ENCODE measurements at places on chromosomes 7 and 10.
A peak's percentile ranks its signal among the peaks of the same experiment; 100 is the strongest.

GRCh38 chr7:92716825-92717580 lies 119.4 kb downstream of the CDK6 start:
- no peak for DNase-seq

- no peak for DNase-seq
Observed at GRCh38 chr10:110827875-110828274, 43.9 kb upstream of the PDCD4 start.

GRCh38 chr7:93836116-93836515 lies 54.4 kb downstream of the TFPI2 start:
- no peak for DNase-seq

GRCh38 chr10:2981361-2981801 lies 86.0 kb upstream of the PFKP start:
- DNase-seq = no peak

DNA sequence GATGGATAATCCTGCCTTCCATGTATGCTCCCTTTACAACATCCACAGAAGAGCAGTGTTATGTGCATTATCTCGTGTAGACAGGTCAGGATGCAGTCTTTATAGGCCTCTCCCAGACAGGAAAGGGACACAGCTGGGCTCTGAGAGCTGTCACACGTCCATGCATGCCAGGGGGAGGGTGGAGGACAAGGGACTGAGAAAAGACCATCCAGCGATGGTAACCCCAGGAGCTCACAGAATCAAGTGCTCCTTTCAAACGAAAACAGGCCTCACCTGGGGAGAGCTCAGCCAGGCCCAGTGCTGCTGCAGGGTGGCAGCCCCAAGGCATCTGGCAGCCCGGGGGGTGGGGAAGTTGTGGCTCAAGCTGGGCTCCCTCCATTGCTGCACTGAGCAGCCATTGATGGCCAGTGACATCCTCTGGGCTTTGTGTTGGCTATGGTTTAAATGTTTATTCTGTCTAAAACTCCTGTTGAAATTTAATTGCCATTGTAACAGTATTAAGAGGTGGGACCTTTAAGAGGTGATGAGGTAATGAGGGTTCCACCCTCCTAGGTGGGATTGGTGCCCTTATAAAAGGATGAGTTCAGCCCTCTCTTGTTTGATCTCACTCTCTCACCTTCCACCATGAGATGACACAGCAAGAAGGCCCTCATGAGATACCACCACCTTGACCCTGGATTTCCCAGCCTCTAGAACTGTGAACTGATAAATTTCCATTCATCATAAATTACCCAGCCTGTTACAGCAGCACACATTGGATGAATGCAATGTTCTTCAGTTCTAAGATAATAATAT lies 15.7 kb downstream of the JCAD start:
- no peak for DNase-seq

DNA sequence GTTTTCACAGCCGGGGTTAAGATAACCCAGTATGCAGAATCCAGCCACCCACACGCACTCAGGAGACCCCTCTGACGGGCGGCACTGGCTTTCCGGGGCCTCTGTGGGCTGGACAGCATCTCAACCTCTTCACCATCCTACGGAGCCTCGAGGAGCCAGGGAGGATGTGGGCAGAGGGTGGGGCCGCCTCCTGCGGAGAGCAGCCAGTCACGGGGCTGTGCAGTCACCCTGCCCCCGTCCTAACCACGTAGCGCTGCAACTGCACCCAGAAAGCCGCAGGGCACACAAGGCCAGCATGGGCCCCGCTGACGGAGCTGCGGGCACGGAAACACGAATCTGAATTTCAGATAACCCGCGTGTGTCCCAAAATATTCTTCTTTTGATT lies 270.3 kb downstream of the ELFN1 start:
- DNase-seq = peak; percentile 93

GRCh38 chr10:55822096-55822495 lies 539.0 kb downstream of the ZWINT start:
- no peak for DNase-seq

GRCh38 chr10:119370111-119370741 lies 162.9 kb downstream of the GRK5 start:
- DNase-seq = no peak

GRCh38 chr7:158445421-158446175 lies 142.0 kb downstream of the PTPRN2 start:
- no peak for DNase-seq

DNA sequence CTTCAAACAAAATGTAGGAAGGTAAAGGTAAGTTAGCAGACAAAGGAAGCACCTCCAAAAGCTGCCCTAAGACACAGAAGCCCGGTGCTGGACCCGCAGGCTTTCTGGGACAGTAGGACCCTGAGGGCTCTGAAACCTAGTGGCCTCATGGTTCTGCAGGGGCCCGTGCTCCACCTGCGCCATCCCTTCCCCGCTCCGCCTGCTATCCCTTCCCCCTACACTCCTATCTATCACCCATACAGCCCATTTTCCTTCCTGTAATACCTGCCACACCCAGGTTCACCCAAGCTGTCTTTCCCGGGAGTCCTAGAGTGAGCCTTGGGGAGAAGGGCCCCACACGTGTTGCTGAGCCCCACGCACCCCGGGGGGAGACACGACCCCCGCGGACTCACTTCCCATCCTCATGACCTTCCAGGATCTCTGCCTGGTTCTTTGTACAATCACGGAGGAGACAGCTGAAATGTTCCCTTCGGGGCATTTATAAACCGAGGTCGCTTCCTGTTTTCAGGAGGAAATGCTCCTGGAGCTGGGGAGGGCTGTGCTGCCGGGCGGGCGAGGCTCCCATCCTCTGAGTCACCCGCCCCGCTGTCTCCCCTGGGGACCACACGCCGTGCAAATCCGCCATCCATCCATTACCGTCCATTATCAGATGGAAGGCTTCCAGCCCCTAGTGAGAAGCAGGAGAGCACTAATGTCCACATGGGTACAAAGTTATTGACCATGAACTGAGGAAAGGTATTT lies 251.7 kb upstream of the PITRM1 start:
- DNase-seq = peak; percentile 36

GRCh38 chr10:25455980-25456567 lies 281.3 kb downstream of the GPR158 start:
- no peak for DNase-seq

GRCh38 chr10:65618126-65618525 lies 1307.7 kb upstream of the LRRTM3 start:
- DNase-seq = no peak

- no peak for DNase-seq
Observed at GRCh38 chr7:110544194-110544593, 546.7 kb upstream of the LRRN3 start.

DNA sequence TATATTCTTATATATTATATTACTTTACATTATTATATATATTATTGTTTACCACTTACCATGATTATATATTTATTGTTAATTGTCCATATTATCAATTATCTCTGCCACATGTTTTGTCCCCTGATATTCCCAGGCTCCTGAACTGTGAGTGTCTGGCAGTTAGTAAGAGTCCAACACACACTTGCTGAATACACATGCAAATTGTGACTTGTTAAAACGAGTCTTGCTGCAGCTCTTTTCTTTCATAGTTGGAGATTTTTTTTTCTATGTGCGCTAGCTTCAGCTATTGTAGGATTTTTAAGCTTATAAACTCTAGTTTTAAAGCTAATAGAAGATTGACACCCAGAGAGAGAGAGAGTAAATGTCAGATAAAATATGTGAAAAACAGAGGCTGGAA lies 207.8 kb upstream of the FAM3C start:
- no peak for DNase-seq

DNA sequence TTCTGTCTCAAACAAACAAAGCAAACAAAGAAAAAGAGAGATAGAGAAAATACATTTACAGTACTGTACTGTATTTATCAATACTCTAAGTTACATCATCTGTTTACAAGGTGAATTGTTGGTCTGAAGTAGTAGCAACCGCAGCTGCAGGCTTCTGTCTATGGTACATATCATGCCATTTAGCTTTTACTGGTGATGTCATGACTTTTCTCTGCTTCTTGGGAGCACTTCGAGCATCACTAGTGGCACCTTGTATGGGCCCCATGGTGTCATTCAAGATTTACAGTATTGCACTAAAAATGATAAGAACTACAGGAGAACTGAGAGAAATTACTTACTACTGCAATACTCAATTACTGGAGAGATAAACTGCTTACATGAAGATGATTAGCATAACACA lies 826.9 kb downstream of the CNTNAP2 start:
- no peak for DNase-seq

- DNase-seq = peak; percentile 38
Observed at GRCh38 chr7:73703757-73704639, 15.5 kb downstream of the STX1A start.

- DNase-seq = no peak
Observed at GRCh38 chr10:7945469-7946187, 108.9 kb upstream of the GATA3 start.

- no peak for DNase-seq
Observed at GRCh38 chr10:132728741-132729140, 57.2 kb downstream of the NKX6-2 start.
